K562 (cell line): ENCODE measurements at places on chromosomes 11 and 22.

DNA sequence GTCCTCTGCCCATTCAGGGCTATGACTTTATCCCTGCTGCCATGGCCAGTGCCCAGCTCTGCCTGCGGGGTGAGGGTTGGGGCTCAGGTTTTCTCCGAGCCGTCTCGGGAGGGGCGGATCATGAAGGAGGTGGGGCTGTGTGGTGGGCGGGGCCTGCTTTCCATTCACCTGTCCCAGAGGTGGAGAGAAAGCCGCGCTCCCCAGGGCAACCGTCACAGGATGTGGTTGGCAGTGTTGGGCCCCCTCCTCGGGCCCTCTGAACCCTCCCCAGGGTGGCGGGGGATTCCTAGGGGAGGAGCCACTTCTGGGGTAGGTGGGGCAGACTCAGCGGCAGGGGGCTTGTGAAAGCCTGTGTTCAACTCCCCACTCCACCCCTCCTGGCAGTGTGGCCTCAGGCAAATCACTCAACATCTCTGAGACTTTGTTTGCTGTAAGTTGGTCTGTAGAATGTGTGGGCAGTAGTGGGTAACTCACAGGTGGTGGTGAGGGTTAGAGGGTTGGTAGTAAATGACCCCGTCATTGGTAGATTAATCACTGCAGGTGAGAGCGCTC is 50.3 kb downstream of the CD6 start:
- peaks cover 74% of the 10 kb centered on the region for H3K27me3 ChIP-seq
- DNase-seq = peak; percentile 39
- no peak overlapping the region for H3K4me3 ChIP-seq
- H3K36me3 ChIP-seq = no peaks in the 10 kb centered on the region
- peaks cover 3% of the 10 kb centered on the region; the same call in 1 of the 2 replicates for H3K4me1 ChIP-seq

DNA sequence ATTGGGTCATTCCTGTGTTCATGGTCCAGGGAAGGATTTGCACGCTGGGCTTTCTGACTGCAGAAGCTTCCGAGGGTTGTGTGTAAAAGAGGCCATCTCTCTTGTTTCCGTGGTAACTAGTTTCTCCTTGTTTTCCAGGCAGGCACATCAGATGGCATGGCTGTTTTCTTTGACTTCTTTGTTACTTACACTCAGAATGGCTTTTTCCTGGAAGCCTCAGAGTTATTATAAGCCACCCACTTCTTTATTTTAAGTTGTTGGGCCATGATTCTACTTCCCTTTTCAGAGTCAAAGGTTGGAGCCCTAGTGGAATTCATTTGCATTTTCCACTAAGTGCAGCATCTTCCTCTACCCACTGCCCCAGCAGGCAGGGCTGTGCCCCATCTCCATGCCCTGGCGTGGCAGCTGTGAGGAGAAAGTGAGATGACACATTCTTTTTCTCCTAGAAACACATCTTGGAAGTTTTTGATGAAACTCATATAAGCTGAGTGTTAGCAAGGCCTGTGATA is 94.9 kb downstream of the PRR5L start:
- no peak for DNase-seq
- no peaks in the 10 kb centered on the region; the same call in 1 of the 3 replicates for H3K27me3 ChIP-seq
- peaks cover 4% of the 10 kb centered on the region; the same call in 1 of the 3 replicates for H3K4me1 ChIP-seq

- H3K36me3 ChIP-seq = no peaks in the 10 kb centered on the region
- DNase-seq = no peak
- no peaks in the 10 kb centered on the region for H3K27me3 ChIP-seq
- H3K27ac ChIP-seq = no peak overlapping the region
- H3K4me1 ChIP-seq = no peaks in the 10 kb centered on the region
These were observed 1175.6 kb downstream of the BRD1 start for GRCh38 chr22:48651981-48652538.

DNA sequence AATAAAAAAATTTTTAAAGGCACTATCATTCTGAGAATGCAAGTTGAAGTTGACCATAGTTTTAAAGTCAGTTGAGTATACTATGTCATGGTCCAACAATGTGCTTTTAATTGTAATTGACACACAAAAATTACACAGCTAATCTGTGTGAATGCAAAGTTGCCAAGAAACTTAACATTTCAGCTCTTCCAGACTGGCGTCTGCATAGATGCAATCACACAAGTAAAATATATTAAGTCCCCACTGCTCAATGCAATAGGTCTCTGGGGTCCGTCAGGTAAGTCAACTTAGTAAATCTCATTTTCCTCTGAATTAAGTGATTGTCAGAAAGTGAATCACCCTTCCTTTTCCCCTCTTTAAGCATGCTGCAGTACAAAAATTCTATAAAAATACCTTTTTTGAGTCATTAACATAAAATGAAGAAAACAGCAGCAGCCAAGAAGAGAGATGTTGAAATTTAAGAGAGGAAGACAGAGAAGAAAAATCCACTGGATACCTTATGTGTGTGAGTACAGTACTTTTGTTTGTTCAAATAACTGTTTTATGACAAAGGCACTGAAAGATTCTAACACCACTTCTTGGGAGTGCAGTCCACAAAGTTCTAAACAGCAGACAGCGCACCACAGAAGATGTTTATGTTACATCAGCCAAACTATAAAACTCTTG is 5.1 kb downstream of the FZD4 start:
- H3K36me3 ChIP-seq = peaks cover 39% of the 10 kb centered on the region; the same call in 2 of the 3 replicates
- H3K27ac ChIP-seq = no peak overlapping the region
- H3K4me1 ChIP-seq = peaks cover 12% of the 10 kb centered on the region

DNA sequence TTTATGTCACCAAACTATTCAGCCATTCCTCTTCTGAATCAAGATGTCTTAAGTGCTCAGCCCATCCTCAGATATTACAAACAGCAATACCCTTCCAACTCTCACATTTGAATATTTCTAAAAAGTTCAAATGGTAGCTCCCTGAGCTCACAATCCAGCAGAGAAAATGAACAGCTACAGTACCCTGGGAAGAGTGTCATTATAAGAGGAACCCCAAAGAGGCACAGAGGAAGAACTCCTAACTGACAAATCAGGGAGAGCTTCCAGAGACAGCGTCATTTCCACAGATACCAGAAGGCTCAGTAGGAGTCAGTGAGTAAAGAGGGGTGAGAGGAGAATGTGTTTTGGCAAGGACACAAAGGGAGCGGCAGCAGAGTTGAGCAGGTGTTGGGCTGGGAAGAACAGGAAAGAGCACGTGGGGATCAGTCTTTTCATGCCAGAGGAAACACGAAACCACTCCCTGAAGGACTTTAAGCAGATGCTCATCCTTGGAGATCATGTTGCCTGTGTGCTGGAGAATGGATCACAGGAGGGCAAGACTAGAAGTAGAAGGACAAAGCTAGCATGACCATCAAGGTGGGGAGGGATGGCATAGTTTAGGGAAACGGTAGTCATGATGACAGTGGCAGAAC is 4.3 kb downstream of the CLTCL1 start:
- peaks cover 17% of the 10 kb centered on the region; the same call in 2 of the 3 replicates for H3K4me1 ChIP-seq
- no peak for DNase-seq
- H3K27me3 ChIP-seq = peaks cover 34% of the 10 kb centered on the region
- no peaks in the 10 kb centered on the region for H3K36me3 ChIP-seq
